ENCODE measurements at places on chromosomes 16 and 17.

- peak; percentile 42 for DNase-seq
Measured at GRCh38 chr17:51640108-51640622, 379.8 kb downstream of the UTP18 start.

DNA sequence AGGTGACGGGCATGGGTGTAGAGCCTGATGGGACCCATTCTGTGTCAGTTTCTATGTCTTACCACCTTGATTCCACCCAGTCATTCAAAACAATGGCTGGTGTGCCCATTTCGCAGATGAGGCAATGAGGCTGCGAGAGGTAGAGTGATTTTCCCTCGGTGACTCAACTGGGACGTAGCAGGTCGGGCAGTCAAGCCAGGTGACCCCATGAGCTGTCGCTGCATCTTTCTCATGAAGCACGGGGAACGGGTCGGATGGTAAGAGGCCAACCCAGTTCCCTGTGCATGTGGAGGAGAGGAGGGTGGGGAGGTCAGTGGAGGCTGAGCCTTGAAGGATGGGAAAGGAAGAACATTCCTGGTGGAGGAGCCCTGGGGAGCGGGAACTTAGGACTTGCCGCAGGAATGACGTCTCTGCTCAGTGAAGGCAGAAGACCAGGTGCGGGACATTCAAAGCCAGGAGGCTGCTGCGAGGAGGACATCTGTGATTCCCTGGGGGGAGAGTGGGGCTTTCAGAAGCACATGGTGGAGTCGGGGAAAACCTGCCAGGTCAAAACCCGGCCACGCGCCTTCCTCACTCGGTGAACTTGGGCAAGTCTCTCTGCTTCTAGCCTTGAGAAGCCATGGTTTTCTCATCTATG lies 1.1 kb downstream of the IL21R start:
- no peak for DNase-seq

DNA sequence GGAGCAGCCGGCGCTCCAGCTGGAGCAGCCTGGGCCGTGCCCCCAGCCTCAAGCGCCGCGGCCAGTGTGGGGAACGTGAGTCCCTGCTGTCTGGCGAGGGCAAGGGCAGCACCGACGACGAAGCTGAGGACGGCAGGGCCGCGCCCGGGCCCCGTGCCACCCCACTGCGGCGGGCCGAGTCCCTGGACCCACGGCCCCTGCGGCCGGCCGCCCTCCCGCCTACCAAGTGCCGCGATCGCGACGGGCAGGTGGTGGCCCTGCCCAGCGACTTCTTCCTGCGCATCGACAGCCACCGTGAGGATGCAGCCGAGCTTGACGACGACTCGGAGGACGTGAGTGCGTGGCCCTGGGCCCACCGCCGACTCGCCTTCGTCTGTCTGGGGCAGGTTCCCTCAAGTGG lies 16.0 kb downstream of the TPSG1 start:
- DNase-seq = no peak

DNA sequence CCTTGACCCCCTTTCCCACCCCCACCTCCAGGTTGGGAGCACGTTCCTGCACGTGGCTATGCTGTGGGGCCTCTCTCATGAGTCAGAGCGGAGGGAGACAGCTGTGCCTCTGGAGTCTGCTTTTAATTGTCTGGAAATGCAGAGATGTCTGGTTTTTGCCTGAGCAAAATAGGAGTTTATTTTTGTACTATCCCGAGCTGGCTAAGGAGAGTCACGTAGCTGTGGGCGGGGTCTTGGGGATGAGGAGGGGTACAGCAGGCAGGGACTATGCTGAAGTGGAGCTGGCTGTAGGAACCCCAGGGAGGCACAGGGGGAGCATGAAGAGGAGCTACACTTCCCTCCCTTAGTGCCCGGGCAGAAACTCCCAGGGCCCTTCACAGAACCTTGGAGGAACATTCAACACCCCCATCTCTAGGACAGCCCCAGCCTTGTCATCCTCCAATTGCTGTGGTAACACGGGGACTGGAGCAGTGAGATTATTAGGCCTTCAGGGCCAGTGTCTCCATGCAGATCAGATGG lies 44.7 kb upstream of the LGALS9 start:
- DNase-seq = no peak

GRCh38 chr17:40318830-40319391 lies 9.9 kb downstream of the RARA start:
- peak; percentile 13 for DNase-seq

DNA sequence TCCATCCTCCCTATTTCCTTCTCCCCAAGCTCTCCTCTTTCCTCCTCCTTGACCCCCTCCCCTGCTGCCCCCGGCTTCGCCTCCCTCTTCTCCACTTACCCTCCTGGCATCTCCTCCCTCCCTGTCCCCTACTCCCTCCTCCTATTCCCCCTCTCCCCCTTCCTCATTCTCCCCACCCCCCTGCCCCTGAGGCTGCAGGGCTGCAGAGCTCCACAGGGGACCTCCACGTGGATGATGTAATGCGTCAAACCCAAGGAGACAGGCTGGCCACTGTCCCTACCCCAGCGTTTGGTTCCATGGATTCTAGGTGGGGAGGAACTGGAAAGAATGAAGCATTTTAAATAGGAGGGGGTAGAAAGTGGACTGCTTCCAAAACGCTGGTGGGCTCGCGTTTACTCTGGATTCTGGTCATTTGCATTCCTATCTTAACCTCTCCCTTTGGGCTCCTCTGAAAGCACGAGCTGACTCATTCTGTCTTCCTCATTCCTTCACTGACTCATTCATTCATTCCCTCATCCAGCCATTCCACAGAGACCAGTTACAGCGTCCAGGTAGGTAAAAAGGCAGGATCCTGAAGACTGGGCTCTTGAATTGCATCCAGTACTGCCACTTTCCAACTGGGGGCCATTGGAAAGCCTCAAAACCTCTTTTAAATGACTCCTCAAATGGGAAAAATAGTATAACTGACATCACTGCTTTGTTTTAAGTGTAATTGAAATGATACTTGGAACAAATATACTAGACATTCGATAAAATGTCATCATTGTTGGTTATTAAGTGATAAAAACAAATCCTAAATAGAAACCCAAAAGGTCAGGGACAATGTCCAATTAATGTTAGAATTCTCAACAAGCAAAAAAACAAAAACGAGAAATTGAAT lies 943 bp upstream of the COTL1 start:
- DNase-seq = peak; percentile 78

- no peak for DNase-seq
Measured at GRCh38 chr17:77037943-77038342, 102.8 kb upstream of the SEC14L1 start.

DNA sequence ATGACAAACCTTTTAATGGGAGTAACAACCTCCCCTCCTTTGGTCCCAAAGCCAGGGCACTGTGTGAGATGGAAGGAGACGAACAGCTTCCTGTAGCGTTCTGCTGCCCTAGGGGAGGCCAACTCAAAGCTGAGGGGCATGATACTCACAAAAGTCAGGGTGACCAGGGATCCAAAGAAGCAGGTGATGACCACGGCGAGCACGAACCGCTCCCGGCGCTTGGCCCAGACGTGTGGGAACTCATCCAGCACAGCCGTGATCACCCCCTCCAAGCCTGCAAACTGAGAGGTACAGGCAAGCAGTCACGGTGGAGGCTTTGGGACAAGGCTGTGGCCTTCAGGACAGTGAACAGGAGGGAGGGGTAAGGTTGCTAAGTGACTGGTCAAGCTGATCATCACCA lies 25.1 kb downstream of the SLC6A4 start:
- no peak for DNase-seq

GRCh38 chr17:9520649-9521048 lies 55.0 kb downstream of the STX8 start:
- DNase-seq = no peak

DNA sequence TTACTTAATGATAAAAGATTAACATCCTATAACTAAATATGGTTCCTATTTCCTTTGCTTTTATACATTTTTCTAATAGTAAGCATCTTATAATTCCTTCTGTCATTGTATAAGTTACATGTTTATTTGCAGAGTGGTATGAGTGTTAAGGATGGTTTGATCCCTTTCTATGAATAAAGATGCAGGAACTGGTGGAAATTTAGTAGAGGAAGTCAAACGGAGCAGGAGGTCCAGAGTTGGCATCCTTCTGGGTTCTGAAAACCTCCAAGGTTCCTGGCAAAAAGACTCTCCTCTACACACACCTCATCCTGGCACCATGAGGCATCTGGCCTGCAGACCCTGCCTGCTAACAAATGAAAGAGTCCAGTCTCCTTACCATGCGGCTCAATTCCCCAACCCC lies 296.8 kb downstream of the SOX9 start:
- DNase-seq = no peak

DNA sequence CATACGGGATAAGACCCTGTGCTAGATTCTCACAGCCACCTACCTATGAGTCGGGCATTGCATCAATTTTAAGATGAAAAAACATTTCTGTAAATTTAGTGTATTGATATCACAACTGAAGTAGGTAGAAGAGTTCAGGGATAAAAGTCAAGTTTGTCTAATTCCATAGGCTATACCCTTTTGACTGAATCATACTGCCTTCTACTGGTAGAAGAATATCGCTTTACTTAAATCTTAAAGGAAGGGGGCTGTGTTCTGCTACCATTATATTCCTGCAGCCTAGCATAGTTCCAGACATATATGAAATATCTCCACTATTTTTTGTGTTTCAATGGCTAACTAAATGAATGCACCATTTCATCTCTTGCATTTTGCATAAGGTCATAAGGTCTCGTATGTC lies 1128.6 kb downstream of the CDH8 start:
- no peak for DNase-seq

- DNase-seq = no peak
Measured at GRCh38 chr16:31099860-31100638, 5.5 kb upstream of the VKORC1 start.

DNA sequence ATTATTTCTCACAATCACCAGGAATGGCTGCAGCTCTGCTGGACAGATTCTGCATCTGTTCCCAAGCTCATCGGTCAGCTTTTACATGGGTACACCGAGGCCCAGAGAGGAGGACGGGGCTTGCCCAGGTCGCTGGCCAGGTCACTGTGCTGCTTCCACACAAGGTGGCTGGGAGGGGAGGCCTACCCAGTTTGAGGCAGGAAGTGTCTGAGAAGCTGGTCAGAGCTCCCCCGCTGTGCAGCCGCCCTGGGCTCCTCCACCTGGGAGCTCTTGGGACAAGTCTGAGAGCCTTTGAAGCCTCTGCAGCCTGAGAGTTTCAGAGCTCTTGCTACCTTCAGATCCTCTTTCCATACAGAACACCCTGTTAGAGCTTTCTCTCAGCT lies 143.3 kb downstream of the CLEC16A start:
- DNase-seq = peak; percentile 31

DNA sequence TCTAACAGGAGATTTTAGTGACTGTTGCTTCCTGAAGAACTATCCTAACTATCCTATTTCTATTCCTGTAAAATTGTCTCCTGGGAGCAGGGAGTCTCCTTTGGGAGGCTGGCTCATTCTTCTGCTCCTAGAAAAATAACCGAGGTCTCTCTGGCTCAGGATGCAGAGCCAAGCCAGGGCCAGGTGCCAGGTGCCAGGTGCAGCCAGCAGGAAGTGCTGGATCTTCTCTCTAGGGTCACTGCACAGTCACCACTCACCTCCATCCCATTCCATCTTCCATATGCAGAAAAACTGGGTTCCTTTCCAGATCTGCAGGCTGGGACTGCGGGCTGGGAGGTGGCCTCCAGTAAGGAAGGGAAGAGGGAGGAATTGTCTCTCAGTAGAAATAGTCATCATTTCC lies 3.8 kb upstream of the TMC7 start:
- no peak for DNase-seq

GRCh38 chr16:19088341-19088916 lies 21.0 kb downstream of the COQ7 start:
- DNase-seq = no peak

- DNase-seq = peak; percentile 76
Measured at GRCh38 chr17:49497148-49498028, 2.3 kb downstream of the NGFR start.

- DNase-seq = no peak
Measured at GRCh38 chr16:6573577-6573976, 759.1 kb upstream of the RBFOX1 start.

- peak; percentile 44 for DNase-seq
Measured at GRCh38 chr16:4613636-4614570, 785 bp downstream of the UBALD1 start.

GRCh38 chr17:67390006-67390645 lies 13.0 kb downstream of the PITPNC1 start:
- no peak for DNase-seq

DNA sequence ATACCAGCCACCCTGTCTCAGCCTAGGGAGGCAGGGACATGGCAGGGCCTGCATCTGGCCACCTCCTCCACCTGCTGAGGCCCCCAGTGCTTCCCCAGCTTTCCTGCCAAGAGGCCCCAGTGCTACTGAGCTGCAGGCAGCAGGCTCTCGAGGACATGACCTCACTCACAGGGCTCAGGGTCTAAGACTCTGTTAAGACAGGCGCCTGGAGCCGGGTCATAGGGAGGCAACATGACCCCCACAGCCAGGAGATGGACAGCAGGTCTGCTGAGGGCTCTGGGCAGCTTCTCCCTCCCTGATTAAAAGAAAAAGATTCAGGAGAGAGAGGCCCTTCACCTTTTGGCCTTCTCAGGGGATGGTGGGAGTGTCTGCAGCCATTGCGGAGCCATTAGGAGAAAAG lies 23.2 kb upstream of the FASN start:
- no peak for DNase-seq

DNA sequence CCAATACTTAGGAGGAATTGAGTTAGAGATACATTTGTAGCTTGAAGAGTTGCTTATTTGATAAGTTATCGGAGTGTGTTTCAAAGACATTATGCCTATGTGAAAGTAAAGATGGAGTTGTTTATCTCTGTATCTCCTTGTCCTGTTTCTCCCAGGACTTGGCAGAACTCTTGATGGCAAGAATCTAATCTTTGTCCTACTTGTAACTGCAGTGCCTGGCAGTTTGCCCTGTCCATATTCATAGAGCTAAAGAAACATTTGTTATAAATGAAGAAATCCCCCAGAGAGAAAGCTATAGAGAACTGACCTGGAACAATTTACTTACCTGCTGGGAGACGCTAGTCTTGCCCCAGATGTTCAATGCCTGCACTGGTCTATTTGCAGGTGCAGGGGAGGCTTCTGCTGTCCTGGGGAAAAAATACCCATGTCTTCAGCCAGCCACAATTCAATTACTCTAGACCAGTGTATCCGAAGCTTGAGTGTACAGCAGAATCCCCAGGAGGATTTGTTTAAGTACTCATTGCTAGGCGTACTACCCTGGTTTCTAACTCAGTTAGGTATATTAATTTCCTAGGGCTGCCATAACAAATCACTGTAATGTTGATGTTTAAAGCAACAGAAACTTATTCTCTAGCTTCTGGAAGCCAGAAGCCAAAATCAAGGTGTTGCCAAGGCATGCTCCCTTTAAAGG lies 410.0 kb upstream of the HSBP1 start:
- no peak for DNase-seq

DNA sequence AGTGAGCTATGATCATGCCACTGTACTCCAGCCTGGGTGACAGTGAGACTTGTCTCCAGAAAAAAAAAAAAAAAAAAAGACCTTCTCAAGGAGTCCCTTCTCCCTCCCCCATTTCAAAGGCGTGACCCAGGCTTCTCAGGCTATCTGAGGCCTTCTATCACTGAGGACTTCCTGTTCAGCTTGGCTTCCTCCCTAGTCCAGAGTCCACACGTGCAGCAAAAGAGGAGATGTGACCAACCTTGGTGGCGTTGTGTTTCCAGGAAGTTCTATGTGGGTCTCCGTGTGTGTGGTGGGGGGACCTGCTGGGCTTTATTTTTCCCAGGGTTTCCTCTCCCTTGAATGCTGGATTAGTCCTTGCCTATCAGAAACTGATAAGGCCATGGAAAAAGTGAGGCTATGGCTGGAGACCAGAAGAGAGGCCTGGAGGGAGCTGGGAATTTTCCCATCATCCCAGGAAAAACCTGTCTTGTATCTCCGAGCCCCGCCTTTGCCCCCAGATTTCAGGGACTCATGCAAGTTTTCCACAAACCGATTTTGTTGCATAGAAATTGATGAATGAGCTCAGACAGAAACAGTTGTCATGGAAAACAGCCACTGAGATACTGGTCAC lies 148.1 kb downstream of the SALL1 start:
- no peak for DNase-seq

- no peak for DNase-seq
Measured at GRCh38 chr17:80122026-80122575, 20.7 kb downstream of the GAA start.
